ENCODE measurements at places on chromosomes 1 and 21. TPM values are rescaled to one million over a fixed set of nuclear protein-coding genes. Genes with fewer than 3 reads are reported as not detected.

- no peak for DNase-seq
Measured at GRCh38 chr1:202164271-202165037, 4.1 kb upstream of the PTPN7 start.

The NRAS gene
- 11.2 TPM for total RNA-seq

GRCh38 chr1:223741861-223742260, 29.5 kb downstream of the CAPN2 start:
- DNase-seq = no peak

GRCh38 chr1:38050397-38051078, 3.9 kb upstream of the POU3F1 start:
- no peak for DNase-seq

DNA sequence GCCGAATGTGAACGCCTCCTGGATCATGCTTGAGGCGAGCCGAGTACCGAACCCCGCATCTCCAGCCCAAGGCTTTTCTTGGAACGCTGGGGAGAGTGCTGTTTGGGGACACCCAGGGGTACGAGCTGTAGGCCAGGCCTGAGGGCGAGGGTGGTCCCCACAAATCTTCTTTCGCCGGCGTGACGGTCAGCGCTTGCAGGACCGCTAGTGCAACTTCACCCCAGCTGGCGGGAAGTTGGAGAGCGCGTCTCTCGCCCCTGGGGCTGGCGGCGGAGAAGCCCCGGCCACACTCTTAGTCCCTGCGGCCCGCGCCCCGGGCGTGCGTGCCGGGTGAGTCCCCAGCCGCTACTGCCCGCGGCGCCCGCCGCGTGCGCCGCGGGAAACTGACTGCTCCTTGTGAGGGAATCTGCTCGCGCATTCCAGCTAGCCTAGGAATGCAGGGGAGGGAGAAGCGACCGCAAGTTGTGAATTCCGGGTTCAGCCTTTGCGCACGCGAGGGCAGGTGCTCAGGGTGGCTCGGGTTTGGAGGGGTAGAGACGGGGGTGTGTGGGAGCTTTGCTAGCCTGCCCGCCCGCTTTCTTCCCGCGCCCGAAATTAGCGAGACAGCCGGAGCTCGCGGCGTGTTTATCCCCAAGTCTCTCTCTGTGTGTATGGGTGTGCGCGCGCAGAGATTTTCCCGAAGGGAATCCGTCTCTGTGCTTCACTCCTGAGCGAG, 884 bp downstream of the LHX4 start:
- DNase-seq = peak; percentile 74

GRCh38 chr1:62826901-62827300, 43.0 kb downstream of the ATG4C start:
- no peak for DNase-seq

The PCSK9 gene
- not detected for total RNA-seq

The L1TD1 gene
- 0.67 TPM for total RNA-seq

The SHE gene
- total RNA-seq = 16.8 TPM

DNA sequence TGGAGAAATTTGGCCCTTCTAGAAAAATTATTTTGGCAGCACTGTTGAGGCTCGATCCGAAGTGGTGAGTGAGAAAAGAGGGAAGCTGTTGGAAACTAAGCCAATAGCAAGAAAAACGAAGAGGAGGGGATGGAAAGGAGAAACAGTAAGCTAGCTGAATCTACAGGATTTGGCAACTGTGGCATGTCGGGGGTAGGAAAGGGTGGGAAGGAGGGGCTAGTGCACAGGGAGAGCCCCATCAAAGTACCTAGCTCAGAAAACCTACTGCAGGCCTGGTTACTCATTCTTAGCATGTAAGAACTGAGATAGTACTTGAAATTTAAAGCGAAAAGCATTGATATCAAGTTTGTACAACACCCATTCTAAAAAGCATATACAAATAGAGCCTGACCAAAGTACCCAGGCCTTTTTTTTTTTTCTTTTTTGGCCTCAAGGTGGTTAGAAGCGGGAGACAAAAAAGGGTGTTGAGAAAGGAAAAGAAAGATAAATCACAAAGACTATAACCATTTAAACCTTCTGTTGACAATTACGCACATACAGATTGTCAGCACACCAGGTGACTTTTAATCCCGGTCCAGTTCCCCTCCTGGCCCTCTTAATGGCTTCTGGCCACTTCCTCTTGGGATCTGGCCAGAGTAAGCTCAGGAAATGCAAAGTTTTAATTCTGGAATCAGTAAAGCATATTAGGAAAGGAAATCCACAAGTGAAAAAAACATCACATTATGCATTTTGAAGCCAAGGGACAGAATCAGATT, 50.4 kb downstream of the SLC16A1 start:
- no peak for DNase-seq
